ENCODE measurements at places on chromosomes 1 and 21. TPM values are rescaled to one million over a fixed set of nuclear protein-coding genes. Genes with fewer than 3 reads are reported as not detected.

DNA sequence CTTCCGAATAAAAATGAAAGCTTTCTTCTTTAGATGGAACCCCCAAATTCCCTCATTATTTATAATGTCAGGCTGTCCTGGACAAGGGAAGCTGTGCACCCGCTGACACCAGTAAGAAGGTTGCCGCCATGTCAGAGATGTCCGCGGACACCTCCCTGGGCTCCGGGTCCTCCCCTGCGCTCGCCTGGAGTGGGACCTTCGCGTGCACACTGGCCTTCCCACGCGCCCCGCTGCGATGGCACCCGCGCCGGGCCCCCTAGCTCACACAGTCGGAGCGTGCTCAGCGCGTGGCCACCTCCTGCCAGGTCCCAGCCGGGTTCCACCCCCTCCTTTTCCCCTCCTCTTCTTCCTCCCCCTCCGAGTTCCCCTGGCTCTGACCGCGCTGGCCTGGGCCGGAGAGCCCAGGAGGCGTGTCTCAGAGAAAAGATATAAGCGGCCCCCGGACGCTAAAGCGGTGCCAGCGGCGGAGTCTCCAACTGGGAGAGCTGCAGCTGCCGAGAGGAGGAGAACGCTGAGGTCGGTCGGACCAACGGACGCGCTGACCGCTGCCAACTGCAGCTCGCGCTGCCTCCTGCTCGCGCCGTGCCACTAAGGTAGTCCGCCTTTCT lies at the start of gene G0S2:
Gene G0S2 (plus strand): TSS at position 456 of the 608 bp plus-strand sequence. CDS start 273 bp downstream, outside the sequence.
- DNase-seq = peak; percentile 64
- H3K4me1 ChIP-seq = peaks cover 7% of the 10 kb centered on the region
- no peak within 1 kb of the TSS for H3K27ac ChIP-seq

PTGFR gene
- total RNA-seq = 13.3 TPM

- no peaks in the 10 kb centered on the region for H3K36me3 ChIP-seq
- H3K4me3 ChIP-seq = no peak overlapping the region
- H3K27me3 ChIP-seq = no peaks in the 10 kb centered on the region
Measured at GRCh38 chr1:2156866-2157265, 37.7 kb downstream of the FAAP20 start.

DNA sequence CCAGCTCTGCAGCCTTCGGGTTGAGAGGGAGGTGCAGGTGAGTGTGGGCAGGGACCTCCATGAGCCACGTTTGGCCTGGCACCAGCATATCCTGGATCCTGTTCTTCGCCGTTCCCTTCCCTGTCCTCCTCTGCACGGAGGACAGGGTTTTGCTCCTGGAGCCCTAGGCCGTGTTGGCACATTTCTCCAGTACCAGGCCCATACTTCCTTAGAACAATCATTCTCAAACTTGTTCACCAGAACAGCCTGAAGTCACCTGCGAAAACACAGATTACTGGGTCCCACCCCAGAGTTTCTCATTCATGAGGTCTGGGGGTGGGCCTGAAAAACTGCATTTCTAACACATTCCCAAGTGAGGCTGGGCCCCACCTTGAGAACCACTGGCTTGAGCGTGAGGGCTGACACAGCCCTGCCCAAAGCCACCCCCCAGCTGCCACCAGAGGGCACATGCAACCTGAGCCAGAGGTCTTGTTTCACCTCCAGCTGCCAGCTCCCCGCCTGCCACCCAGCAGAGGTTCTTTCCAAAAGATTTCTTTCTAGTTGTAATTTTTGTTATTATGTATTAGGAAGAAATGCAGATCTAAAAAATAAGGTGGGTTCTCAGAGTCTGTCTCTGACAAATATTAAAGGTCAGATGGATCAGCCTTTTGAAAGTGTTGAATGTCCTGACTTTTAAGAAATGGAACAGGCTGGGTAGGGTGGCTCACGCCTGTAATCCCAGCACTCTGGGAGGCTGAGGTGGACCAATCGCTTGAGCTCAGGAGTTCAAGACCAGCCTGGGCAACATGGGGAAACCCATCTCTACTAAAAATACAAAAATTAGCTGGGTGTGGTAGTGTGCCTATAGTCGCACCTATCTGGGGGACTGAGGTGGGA lies 39.6 kb upstream of the LDLRAP1 start:
- no peaks in the 10 kb centered on the region for H3K27me3 ChIP-seq
- H3K27ac ChIP-seq = no peak overlapping the region
- peaks cover 5% of the 10 kb centered on the region for H3K36me3 ChIP-seq
- peaks cover 43% of the 10 kb centered on the region for H3K4me1 ChIP-seq
- no peak overlapping the region for H3K4me3 ChIP-seq
- DNase-seq = peak; percentile 34

- no peaks in the 10 kb centered on the region for H3K27me3 ChIP-seq
- H3K4me3 ChIP-seq = no peak overlapping the region
- H3K27ac ChIP-seq = no peak overlapping the region
- peak; percentile 93 for DNase-seq
Measured at GRCh38 chr1:30911059-30911954, 2.7 kb upstream of the SDC3 start.
